Esophagus mucosa (tissue), 1 donor: ENCODE measurements at places on chromosomes 6 and 20. TPM values are rescaled to one million over a fixed set of nuclear protein-coding genes. Genes with fewer than 3 reads are reported as not detected.

MOG gene
- total RNA-seq = not detected

GRCh38 chr6:33410711-33411631, at the start of gene PHF1:
TSS of gene PHF1 (plus strand) at chr6:33411014. CDS start at chr6:33412264, 1,250 bp downstream.
- ATAC-seq = peak; percentile 66

DNA sequence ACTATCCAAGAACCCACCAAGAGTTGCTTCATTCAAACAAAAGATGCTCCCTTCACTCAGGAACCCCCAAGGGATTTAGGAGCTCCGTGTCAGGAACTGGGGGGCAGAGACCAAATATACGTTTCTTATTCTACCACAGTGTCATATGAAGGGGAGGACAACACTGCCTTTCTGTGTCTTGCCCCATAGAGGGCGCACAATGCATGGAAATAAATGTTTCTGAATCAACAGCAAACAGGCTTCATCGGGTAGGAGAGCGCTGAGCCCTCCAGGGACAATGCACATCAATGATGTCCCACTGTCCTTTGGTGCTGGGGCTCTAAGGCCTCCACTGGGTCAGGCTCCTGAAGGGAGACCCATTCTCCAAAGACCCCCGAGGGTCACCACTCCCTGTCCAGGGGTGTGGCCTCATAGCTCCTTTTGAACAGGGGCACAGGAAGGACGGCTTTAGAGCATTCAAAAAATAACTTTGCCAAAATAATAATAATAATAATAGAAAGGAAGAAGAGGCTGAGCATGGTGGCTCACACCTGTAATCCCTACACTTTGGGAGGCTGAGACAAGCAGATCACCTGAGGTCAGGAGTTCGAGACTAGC, 31.1 kb downstream of the PLG start:
- peak; percentile 65 for ATAC-seq

DNA sequence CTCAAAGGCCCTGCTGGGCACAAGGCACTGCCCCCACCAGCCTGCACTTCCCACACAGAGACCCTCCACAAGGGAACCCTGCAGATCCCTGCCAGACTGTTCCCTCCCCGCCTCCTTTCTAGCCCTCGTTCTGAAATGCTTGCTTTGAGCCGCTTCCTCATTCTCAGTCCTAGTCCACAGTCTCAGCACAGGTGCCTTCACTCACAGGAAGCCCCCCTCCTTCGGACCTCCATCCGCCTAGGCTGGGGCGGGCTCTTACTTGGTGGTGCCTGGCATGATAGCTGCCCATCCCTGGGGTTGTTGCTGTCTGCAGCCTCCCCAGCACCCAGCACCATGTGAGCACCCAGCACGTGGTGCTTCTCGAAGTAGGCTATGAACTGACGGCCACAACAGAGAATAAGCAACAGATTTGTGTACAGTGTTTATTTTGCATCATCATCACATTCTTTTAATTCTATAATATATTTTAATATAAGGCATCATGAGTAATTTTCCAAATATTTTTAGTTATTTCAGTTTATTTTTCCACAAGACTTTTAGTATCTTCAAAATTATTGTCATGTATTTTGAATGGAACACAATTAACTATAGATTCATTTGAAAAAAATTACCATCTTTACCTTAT, 12.3 kb downstream of the CST5 start:
- ATAC-seq = no peak

GNAS-AS1 gene
- total RNA-seq = 0.64 TPM

DNA sequence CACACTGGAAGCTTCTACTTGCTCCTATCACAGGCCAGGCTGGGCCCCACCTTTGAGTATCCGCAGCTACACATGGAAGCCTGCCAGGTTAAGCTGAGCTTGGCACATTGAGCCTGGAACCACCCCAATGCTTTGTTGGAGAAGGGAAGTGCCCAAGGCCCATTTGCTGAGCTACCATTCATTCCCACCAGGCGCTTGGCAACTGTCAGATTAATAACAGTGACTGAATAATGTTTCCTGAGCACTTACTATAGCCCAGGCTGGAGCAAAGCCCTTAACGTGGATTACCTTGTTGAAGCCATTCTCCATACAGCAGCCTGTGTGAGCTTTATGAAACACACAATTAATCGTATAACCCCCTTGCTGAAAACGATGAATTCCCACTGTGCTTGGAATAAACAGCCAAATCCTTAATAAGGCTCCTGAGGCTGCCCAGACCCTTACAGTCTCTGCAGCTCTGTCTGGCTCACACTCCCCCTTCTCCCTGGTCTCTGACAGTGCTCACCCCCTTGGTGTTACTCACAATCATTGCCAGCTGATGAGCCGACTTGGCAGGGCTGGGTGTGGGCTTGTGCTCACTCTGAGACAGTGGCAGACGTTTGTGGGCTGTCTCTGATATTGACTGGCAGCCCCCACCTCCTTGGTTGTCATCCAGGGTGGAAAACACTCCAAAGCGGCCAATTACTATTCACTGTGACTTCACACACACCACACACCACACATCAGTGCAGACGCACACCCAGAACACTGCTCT, 357.1 kb downstream of the MAFB start:
- peak; percentile 86 for ATAC-seq

DNA sequence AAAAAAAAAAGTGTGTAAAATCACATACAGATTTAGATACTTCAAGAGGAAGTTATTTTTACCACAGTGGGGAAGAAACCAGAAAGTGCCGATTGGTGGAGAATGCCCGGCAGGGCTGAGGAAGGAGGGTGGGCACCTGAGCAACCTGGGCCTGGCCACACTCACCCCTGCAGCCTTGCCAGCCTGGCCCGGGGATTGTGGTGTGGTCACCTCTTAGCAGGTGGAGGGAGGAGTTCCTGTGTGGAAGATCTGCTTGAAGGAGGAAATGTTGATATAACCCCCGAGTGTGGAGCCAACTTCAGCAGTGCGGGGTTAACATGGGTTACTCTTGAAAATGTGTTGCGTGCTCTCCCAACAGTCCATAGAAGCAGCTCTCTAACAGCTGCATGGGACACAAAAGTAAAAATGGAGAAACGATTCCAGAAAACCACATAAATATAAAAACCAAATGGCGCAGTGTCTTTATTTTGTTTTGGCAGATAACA, 14.7 kb downstream of the UST start:
- peak; percentile 43 for ATAC-seq

DNA sequence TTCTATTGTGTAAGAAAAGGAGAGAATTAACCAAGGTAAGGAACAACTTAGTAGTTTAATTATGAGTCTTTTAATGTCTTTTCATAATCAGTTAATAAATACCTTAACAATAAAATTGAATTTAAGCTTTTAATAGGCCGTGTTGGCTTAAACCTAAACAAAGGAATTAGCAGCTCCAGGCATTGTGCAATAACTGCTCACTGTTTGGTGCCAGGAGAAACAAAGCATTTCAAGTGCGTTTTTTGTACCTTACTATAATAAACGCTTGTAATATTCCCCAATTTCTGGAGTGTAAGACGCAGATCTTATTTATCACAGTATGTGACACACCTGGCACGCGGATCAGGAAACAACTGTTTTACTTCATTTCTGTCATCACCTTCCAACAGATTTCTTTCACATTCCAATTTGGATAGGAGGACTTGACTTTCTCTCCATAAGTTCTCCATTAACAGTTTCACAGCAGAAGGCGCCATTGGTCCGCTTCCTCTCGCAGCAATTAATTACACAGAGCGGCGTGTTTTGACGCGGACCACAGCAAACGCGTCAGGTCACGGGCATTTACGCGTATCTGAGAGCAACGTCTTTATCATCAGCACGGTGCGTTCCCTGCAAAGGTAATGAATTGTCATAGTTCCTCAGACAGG, 335.8 kb upstream of the NT5E start:
- no peak for ATAC-seq
